ENCODE measurements at places on chromosomes 2 and 18. TPM values are rescaled to one million over a fixed set of nuclear protein-coding genes. Genes with fewer than 3 reads are reported as not detected.

TTN gene
- total RNA-seq: 12.2 TPM

DNA sequence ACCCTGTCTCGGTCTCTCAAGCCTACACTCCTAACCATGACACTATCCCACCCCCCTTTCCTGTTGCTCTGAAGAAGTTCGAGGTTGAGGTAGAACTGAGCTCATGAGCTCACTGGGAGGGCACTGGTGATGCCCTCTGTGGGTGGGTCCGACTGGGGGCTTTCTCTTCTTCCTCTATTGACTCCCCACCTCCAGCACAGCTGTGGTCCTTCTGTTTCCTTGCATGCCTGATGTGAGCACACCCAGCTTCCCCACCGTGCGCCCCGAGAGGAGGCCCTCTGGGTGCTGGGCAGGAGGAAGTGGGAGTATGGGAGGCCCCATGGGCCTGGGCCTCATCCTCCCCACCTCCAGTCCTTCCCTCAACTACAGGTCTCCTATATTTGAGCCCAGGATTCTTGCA is 20.9 kb downstream of the SPEG start:
- H3K27me3 ChIP-seq: peaks cover 41% of the 10 kb centered on the region
- no peak overlapping the region for H3K27ac ChIP-seq
- no peaks in the 10 kb centered on the region for H3K36me3 ChIP-seq
- no peak overlapping the region for H3K4me3 ChIP-seq

DNA sequence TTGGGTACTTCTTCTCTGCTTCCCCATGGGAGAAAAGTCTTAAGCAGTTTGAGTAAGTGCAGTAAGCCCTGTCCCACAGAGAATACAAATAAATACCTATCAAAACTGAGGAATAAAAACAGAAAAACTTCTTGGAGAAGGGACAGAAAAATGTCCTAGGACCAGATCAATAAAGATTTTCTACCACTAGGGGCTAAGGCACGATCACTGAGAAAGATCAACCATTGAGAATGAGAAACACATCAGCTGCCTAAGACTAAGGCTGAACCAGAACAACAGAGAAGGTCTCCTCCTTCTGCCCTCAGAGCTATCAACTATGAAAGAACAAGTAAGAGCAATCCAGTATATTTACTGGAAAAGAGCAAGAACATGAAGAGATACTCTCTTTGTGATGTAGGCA is 763.6 kb upstream of the LRRTM1 start:
- no peak for DNase-seq
- no peak overlapping the region for H3K27ac ChIP-seq
- H3K4me1 ChIP-seq: no peaks in the 10 kb centered on the region
- no peaks in the 10 kb centered on the region for H3K27me3 ChIP-seq

- H3K4me3 ChIP-seq: no peak overlapping the region
- no peaks in the 10 kb centered on the region for H3K4me1 ChIP-seq
- no peaks in the 10 kb centered on the region for H3K36me3 ChIP-seq
- no peak for DNase-seq
- no peaks in the 10 kb centered on the region for H3K27me3 ChIP-seq
Observed at GRCh38 chr2:217186152-217186551, 326.3 kb upstream of the TNP1 start.

DNA sequence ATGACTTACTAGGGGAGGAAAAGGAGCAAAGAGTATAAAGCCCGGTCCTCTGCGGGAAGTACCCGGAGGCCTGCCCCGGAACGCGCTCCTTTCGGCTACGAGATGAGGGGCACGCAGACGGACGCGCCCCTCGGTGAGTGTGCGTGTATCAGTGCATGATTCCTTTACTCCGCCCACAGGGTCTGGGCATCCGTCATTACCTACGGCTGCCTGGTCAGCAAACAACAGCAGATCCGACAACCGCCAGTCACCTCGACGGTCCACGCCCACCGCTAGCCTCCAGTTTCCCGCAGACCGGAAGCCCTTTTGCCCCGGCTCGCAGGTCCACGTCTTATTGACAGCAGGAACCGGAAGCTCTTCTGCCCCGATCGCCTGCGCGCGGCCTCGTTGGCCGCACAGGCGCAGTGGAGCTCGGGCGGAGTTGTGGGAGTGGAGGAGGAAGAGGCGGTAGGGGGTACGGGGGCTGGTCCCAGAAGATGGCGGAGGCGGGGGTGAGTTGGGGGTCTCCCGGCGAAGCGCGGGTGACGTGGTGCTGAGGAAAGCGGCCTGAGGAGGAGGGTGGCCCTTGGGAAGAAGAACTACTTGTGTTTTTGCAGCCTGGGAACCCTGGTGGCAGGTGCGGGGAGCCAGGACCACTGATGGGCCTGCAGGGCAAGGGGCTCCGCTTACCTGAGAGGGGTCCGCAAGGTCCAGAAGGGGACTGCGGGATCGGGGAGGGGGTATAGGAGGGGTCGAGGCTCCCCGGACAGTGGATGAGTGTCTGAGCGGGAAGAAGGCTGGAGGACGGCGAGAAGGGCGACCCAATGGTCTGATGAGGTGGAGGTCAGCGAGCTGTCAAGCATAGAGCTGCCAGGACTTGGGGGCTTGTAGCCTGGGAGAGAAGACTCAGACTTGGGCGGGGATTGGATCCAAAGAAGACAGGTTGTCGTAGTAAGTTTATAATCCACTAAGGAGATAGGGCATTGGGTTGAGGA is at the start of gene INSIG2:
Gene INSIG2 (plus strand): TSS at position 421 of the 974 bp plus-strand sequence. CDS start 8,086 bp downstream, outside the sequence.
- peaks cover 2% of the 10 kb centered on the region for H3K36me3 ChIP-seq
- peak; percentile 93 for DNase-seq
- H3K4me1 ChIP-seq: peaks cover 50% of the 10 kb centered on the region
- H3K4me3 ChIP-seq: peak within 1 kb of the TSS; percentile 93
- no peaks in the 10 kb centered on the region for H3K27me3 ChIP-seq

CNTNAP5 gene
- 8.9 TPM for total RNA-seq

Measured in progenitor cell of endocrine pancreas (in vitro differentiated cells).